ENCODE measurements at places on chromosomes 4 and X.

- DNase-seq, result no peak
Observed at GRCh38 chr4:147542229-147542990, 61.5 kb downstream of the EDNRA start.

DNA sequence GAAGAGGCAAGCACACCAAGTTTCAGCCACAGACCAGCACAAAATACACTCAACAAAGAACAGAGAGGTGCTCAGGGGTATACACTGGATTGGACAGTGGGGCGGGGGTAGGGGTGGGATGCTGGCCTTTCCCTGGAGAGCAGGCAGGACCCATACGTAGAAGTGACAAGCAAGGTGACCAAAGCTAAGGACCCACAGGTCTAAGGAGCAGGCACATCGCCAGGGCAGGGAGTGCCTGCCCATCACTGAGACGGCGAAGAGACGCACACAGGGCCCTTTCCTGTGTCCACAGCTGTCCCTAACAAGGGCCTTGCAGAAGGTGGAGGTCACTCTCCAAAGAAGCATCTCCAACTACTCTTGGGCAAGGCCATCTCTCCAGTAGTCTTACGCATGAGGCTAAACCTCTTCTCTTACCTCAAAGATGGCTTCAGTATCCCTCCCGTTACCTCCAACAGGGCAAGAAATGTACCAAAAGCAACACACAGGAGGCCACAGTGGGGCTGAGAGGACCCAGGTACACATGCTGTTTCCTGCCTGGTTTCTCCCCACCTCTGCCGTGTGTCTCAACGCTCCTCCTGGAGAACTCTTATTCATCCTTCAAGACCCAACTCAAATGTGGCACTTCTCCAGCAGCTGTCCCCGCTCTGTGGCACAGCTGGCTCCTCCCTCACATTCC is 6.5 kb downstream of the WDR1 start:
- no peak for DNase-seq

GRCh38 chr4:150316332-150317205 is 238.3 kb downstream of the DCLK2 start:
- DNase-seq, result no peak

GRCh38 chrX:53288189-53288588 is 6.8 kb upstream of the IQSEC2 start:
- DNase-seq, result no peak

DNA sequence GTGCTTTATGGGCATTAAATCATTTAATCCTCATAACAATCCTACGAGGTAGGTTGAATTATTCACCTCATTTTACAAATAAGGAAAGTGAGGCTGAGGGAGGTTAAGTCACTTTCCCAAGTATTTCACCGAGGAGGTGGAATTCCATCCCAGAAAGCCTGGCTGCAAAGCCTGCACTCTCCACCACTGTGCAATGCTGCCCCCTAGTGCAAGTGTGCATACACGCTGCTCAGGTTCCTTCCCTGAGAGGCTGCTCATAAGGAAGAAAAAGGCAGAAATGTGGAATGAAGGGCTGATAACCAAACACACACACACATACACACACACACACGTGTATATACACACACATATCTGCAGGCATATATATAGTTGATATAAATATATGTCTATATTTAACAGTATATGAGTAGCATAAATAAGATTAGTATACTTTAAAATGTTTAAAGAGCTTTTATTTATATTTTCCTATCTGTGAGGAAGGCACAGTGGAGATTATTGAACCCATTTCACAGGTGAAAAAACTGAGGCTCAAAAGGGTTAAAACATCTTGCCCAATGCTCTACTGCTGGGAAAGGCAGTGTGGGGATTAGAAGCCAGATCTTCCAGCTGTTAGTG is 714.5 kb upstream of the TENM3 start:
- DNase-seq, result no peak

DNA sequence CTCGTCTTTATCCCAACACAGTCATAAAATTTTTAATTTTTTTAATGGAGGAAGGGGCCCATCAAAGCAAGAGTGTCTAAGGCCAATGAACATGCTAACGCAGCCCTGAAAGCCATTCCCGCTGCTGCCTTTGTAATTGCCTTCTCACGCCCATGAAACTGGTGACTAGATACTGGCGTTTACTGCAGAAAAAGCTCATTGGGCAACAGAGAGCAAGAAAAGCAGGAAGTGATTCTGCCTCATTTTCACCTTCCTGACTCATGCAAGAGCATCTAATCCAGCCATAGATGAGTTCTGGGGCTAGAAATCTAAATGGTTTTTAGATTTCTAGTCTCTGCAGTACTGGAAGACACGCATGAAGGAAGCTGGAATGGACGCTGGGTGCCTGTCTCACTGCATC is 72.5 kb downstream of the ANXA3 start:
- DNase-seq, result no peak

DNA sequence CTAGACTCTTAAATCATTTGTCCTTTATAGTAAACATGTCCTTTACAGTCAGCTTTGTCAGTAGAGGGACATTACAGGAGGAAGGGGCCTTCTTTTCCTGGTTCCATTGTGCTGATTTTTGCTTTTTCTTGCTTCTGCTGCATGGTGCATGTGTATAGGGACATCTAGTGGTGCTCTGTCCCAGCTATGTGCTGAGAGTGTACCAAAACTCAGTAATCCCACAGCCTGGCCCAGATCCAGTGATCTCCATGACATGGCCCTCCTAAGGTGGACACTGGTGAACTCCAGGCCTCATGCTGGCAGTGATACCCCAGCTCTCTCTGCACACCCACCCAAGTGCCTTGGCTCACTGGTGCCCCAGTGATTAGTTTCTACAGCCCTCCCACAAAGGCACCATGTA is 45.2 kb downstream of the MAGEB17 start:
- no peak for DNase-seq

DNA sequence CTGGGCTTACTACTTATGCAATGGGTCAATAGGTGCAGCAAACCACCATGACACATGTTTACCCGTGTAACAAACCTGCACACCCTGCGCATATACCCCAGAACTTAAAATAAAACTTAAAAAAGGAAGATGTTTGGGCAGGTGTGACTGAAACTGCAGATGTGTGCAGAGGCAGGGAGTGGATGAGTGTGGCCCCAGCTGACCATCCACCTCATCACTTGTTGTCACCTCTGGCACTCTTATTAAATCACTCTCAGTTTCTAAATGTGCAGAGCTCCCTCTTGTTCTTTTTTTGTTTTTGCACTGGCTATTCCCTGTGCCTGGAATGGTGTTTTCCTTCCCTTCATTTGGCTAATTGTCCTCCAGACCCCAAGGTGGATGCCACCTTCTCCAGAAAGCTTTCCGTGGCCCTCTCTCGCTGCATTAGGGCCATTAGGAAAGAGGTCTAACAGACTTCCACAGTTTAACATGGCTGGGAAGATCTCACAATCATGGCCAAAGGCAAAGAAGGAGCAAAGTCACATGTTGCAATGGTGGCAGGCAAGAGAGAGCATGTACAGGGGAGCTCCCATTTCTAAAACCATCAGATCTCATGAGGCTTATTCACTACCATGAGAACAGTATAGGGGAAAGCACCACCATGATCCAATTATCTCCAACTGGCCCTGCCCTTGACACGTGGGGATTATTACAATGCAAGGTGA is 58.5 kb downstream of the SLC2A9 start:
- DNase-seq, result no peak

DNA sequence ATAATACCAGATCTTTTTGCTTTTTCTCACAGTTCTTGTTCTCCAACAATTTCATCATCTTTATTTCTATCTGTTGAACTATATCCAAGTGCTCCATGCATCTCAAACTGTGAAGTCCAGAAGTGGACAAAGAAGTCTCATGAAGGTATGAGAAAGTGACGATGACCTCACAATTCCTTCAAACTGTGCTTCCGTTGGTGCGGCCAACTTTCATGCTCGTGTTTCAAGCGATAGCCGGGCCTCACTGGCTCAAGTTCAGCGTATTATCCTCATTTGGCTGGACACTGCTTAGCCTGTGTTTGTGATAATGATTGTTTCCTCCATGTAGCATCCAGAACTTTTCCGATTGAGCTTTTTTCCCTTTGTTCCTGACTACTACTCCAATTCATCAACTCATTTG is 143.1 kb downstream of the PALLD start:
- DNase-seq, result no peak

- no peak for DNase-seq
Observed at GRCh38 chrX:131441033-131441432, 102.8 kb upstream of the OR13H1 start.

DNA sequence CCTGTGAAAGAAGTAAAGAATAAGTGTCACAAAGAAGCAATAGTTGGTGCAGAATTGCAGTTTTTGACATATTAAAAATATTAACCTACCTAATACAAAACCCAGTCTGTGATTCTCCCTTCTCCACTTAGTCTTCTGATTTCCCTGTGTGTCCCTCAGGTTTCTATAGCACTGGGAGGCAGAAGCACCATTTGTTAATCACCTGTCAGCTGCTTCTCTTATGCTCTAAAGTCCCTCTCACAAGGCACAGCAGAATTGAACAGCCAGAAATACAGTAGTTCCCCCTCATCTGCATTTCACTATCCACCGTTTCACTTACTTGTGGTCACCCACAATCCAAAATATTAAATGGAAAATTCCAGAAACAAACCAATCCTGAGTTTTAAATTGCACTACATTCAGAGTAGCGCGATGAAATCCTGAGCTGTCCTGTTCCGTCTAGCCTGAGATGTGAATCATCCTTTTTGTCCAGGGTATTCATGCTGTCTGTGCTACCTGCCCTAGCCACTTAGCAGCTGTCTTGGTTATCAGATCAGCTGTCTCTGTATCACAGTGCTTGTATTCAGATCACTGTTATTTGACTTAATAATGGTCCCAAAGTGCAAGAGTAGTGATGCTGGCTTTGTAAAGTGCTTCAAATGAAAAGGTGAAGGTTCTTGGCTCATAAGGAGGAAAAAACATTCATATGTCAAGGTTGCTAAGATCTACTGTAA is 984.1 kb upstream of the GRID2 start:
- DNase-seq, result no peak

- no peak for DNase-seq
Observed at GRCh38 chr4:157992038-157992705, 180.7 kb downstream of the GASK1B start.

DNA sequence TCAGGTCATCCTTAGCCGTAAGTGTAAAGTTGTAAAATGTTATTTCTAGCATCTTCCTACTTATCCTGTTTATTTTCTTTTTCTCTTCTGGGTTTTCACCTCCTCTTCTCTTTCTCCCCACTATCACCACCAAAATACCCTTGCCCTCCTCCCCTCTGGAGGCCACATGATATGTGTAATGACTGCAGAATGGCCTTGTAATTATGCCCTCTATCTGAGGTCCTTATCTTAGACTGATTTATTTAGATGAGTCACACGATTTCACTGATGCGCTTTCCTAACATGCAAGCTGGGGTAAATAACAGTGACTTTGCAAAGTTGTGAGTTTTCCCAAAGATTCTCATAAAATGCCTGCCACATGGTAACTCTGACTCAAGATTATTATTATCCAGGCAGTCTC is 231.8 kb upstream of the GPRIN3 start:
- DNase-seq, result no peak

- DNase-seq, result no peak
Observed at GRCh38 chrX:54641530-54641929, 111.5 kb downstream of the GNL3L start.

- DNase-seq, result no peak
Observed at GRCh38 chrX:39726771-39727170, 371.0 kb downstream of the BCOR start.

GRCh38 chr4:99875071-99875470 is 19.2 kb downstream of the LAMTOR3 start:
- no peak for DNase-seq

DNA sequence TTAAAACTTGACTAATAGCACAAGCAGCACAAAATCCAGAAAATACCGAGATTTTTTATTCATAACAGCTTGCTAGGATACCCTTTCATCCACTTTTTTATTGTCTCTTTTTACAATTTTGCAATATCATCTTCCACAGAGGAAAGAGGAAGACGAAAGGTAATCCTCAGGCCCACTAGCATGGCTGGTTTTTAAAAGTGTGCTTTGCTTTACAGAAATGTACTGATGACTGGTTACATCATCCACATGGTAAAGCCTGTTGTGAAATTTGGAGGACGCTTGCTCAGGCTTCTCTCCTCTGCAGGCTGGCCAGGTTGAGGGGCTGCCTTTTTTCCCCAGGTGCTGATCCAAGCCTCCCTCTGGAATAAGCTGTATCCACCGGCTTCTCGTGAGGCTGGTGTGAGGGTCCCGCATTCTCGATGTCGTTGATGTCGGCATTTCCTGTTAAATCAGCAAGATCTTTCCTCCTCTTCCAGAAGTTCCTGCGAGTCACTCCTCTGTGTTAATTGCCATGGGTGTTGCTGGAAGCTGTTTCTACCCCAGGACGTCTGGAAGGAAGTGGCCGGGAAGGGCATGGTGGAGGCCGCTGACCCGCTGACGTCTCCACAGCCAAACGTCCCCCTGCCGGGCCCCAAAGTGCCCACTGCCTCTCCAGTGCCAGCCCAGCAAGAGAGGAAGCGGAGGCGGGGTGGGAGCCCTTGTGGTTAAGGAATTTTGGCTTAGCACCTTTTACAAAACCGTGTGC is 5.8 kb upstream of the DGKQ start:
- no peak for DNase-seq

DNA sequence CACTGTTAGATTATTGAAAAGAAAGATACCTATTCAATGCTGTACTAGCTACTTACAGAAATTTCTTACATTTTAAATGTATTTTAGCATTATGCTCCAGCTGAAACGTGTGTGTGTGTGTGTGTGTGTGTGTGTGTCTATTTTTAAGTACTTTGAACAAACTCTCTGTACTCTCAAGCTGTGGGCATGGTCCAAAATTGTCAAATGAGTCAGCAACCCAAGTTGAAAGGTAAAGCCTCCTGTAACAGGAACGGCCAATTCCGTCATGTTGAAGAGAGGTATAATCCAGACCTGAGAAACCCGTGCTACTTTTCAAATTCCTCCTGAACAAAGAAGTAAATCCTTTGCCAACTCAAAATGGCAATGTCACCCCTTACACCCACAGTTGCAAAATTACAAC is 20.5 kb downstream of the MAOB start:
- no peak for DNase-seq

GRCh38 chr4:79182209-79182608 is 143.7 kb downstream of the NAA11 start:
- no peak for DNase-seq

DNA sequence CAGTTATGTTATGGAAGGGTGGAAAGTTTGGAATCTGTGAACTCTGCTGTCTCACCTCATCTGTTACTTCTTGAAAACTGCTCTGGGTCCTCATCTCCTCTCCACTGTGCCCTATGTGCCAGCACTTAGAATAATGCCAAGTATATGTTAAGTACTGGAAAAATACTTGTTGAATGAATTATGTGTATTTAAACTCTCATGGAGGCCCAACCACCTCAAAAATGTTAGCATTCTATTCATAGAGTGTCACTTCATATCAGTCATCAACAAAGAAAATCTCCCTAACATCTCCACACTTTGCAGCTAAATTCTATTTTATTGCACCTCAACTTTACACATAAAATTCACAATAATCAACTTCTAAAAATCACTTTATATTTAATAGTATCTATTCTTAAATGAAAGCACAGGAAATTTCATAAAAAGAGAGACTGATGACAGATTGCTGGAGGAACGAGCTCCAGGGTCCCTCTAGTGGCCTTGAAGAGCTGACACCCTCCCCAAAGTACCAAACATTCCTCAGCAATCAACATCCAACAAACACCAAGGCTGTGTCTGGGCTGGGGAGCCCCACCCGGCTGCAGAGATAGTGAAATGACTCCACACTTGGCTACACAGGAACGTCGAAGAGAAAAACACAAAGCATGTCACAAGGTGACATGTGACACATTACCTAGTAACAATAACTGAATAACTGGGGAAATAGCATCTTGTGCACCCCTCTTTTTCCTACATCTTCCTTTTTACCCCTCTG is 45.8 kb downstream of the SLC39A8 start:
- DNase-seq, result no peak

- DNase-seq, result no peak
Observed at GRCh38 chrX:18677161-18677869, 5.4 kb upstream of the RS1 start.
